ENCODE measurements at places on chromosomes 12 and 14.

DNA sequence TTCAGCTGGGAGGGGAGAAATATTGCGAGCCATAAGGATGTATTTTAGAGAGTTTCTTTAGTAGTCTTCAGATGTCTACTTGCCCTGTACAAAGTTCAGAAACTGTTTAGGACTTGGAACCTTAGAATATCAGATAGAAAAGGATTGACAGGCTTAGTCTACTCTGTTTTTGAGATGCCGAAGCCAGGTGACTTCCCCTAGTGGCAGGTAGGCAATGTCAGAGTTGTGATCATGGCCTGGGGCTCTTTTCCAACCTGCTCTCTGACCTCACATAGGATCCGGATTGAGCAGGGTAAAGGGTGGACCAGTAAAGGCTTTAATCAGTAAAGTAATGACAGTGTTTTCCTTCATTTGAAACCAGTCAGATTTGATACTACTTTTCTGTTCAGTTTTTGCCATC lies 59.6 kb downstream of the PRKCH start:
- DNase-seq, result no peak

DNA sequence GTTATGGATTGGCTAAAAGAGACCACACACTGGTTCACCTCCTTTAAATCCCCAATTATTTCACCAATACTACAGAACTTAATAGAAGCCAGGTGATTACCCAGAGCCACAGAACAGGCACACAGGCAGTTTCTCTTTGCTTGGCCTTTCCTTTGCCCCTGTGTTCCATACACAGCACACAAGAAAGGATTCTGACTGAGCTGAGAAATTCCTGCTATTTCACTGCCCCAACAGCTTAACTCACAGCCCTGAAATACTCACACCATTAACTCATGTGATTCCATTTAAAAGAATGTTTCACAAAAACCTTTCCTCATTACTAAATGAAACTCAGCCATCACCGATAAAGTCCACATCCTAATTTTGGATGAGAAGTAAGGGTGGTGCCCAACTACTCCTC lies 133.6 kb downstream of the MED13L start:
- DNase-seq, result peak; percentile 17

DNA sequence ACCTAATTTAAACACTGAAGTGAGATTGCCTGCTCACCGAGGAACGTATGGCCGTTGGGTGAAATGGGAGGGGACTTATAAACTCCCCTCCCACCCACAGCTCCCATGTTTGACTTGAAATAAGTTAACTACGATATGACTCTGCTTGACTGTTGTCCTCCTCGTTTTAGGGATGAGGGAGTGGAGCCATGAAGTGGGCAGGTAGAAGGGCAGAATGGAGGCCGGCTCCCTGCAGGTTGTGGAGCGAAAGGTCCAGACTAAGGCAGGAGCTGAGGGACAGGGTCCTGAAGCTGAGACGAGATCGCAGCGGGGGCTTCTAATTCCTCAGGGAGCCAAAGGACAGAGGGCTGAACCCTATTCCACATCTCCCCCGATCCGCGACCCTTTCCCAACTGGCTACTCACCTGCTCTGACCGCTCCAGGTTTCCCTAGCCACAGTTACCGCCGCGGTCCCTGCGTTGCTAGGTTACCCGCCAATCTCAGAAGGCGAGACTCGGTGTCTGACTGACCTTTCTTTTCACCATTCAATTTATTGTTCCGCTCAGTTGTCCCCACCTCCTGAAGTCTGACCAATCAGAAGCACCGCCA lies 577 bp upstream of the TPCN1 start:
- no peak for DNase-seq

DNA sequence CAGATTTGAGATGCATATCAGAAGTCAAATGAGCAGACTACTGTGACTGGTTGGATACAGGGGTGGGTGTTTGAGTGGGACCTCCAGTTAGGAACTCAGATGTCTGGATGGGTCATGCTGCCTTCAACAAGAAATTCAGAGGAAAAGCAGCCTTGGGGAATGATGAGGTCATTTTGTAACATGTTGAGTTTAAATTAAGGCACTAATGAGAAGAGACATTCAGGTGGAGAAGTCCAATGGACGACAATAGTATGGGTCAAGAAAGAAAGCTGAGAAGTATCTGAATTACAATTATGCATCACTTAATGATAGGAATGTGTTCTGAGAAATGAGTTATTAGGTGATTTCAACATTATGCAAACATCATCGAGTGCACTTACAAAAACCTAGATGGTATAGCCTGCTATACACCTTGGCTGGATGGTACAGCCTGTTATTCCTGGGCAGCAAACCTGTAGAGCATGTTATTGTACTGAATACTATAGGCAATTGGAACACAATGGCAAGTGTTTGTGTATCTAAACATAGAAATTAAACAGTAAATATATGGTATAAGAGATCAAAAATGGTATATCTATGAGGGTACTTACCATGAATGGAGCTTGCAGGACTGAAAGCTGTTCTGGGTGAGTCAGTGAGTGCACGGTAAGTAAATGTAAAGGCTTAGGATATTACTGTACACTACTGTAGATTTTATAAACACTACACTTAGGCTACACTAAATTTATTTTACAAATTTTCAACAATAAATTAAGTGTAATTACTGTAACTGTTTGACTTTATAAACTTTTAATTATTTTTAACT lies 414.7 kb downstream of the RAD51B start:
- DNase-seq, result no peak

Measured in RCC 7860 (cell line).